ENCODE measurements at places on chromosomes 1 and 21.

GRCh38 chr1:234606784-234607108 lies 3.2 kb downstream of the IRF2BP2 start:
- DNase-seq, result no peak

GRCh38 chr1:67173988-67174387 lies 7.7 kb downstream of the IL23R start:
- no peak for DNase-seq

- DNase-seq, result no peak
Observed at GRCh38 chr1:205704903-205705302, 24.6 kb upstream of the SLC45A3 start.

DNA sequence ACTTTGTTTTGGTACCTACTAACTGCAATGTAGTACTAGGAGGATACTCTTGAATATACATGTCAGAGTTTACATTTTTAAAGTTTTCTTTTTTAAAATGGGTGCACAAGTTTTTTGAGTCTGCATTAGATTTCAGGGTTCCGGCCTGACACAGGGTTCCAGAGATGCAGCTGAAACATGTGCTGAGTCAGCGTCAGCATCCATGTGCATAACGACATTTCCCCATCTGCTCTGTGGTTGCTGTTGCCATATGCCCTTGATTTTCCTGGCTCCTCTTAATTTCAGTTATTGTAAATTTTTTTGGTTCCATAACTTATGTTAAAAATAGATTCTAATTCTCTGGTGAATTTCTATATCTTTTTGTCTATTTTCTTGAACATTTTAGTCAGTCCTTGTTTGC lies 12.3 kb upstream of the METTL13 start:
- no peak for DNase-seq

DNA sequence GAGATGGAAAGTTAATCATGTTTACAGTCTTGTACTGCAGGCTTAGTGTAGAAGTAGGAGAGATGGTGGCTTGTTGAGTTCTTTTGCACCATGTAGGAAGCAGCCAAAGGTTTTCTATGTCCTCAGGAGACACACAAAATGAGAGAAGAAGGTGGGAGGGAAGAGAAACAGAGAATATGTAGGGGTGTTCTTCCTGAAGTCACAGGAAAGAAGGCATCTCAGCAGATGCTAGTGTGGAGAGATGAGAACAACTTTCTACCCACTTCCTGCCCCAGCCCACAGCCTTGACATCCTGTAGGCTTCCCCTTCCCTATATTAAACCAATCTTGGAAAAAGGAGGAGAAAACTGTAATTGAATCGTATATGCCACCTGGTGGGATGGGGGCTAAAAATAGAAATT lies 217.0 kb downstream of the S1PR1 start:
- no peak for DNase-seq

DNA sequence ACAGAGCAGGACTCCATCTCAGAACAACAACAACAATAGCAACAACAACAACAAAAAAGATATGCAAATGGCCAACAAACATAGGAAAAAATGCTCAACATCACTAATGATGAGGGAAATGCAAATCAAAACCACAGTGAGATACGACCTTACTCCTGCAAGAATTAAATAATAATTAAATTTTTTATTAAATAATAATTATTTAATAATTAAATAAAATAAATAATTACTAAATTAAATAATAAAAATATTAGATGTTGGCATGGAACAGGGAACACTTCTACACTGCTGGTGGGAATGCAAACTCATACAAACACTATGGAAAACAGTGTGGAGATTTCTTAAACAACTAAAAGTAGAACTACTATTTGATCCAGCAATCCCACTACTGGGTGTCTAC lies 1022.3 kb upstream of the B3GALT2 start:
- no peak for DNase-seq

DNA sequence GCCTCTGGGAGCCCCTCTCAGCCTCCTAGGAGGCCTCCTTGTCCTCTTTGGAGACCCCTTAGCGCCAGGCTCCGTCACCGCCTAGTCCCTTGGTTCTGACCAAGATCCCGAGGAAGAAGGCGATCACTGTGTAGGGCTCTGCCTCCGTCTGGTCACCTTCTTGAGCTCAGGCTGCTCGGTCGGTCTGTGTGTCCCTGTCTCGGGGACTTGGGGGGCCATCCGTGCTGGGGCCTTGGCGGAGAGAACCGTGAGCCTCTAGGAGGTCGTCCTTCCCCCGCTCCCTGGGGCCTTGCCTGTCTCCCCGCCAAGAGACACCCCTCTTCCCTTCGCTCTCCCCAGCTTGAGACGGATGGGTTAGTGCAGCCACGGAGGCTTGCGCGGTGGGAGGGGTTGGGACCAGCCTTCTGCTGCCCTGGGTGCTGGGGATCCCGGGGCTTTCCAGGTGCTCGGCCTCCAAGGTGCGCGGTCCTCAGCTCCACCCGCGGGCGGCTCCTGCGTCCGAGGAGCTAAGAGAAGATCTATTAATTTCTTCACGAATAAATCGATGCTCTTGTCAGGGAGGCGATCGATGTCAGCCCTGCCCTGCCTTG lies 701 bp upstream of the INSRR start:
- peak; percentile 83 for DNase-seq

DNA sequence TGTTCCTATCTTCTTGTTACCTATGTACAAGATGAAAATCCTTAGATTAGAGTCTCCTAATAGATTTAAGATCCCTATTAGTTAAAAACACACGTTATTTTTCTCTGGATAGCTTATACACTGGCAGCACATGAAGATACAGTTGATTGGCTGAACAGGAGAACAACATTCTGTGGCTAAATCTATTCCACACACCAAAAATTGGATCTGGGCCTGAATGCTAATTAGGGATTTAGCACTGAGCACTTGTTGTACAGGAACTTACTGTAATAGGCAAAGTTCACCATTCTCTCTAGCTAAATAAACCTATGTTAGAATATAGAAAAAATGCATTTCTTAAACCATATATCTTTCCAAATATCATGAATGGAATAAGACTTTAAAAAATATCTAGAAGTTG lies 117.1 kb upstream of the PTGFR start:
- DNase-seq, result no peak

DNA sequence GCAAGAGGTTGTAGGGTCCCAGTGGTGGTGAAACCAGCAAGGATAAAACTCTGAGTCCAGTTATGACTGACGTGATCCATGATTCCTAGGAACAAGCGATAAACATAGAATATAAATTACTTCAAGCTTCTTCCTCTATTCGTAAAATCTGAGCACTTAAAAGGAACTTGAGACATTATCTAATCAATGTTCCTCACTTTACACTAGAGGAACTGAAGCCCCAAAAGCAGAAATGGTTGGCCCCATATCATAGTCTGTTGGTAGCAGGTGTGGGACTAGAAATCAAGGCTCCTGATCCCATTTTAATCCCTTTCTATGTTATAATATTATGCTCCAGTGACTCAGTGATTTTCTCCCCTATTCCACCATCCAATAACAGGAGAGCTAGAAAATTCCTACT lies 21.9 kb upstream of the MNDA start:
- no peak for DNase-seq

- DNase-seq, result no peak
Observed at GRCh38 chr1:185735701-185736064, 1.5 kb downstream of the HMCN1 start.

GRCh38 chr1:39129514-39129913 lies 75.0 kb upstream of the MACF1 start:
- DNase-seq, result peak; percentile 20

DNA sequence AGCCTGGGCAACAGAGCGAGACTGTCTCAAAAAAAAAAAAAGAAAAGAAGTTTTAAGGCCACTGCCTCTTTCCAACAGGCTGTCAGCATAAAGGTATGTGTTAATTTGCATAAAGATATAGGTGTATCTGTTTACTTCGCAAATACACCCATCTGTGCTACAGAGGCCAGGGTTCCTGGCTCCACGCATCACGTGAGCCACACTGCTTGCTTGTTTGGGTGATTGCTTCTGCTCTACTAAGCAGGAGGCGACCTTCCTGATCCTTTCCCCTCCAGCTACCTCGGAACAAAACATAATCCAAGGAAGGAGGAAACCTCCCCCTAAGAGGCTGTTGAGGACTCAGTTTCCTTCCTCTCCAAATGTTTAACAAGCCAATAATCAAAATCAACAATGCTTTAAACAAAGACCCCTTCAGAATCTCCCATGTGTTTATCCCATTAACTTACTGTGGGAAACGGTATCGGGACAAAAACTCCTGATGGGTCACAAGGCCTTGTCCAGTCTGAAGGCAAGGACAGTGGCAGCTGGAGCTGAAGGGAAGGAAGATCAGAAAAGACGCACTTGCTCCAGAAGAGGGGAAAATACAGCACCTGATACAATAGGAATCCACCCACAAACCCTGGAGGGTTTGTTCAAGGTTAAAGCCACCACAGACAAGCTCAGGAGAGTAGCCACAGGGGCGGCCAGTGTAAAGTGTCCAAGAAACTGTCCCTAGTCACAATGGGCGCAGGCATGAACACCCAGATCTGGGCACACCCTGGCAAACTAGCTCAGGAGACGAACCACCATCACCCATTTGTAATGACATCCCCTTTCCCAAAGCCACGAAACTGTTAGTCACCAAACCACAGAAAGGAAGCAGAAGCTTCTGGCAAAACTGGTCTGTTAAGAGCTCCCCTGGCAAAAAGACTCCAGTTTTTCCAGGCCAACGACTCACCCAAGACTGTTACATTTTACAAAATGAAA lies 17.2 kb downstream of the CTNNBIP1 start:
- DNase-seq, result peak; percentile 88

GRCh38 chr1:221292652-221293051 lies 413.4 kb downstream of the HLX start:
- no peak for DNase-seq

DNA sequence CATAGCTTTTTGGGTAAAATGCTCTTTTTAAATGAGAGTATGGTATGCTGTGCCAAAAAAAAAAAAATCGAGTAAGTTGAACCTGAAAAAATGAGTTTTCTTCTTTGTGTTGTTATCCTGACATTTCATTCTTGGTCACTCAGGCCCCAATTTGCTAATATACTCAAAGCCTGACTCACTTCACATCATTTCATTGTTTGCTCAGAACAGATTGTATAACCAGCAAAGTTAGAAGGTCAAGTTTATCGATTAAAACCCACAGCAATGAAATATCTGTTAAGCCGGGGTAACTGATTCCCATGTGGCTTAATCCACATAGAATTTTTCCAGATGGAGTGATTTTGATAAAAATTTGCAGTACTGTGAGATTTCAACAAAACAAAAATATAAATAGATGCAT lies 363.7 kb downstream of the NEGR1 start:
- DNase-seq, result peak; percentile 13

GRCh38 chr1:206735553-206736031 lies 35.0 kb upstream of the IL19 start:
- DNase-seq, result no peak

DNA sequence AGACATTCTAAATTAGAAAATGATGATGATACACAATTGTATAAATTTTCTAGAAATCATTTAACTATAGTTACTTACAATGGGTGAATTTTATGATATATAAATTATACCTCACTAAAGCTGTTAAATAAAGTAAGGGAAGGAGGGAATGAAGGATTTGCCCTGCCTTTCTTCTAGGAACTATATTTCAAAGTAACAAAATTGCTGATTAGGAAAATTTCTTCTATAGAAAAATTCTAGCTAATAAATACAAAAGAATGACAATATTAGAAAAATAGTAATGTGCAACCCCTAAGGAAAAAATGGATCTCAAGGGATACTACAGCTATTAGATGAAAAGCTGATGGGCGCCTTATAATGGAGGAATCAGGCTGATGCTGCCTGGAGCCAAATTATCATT lies 23.1 kb downstream of the SPATA6 start:
- DNase-seq, result no peak

DNA sequence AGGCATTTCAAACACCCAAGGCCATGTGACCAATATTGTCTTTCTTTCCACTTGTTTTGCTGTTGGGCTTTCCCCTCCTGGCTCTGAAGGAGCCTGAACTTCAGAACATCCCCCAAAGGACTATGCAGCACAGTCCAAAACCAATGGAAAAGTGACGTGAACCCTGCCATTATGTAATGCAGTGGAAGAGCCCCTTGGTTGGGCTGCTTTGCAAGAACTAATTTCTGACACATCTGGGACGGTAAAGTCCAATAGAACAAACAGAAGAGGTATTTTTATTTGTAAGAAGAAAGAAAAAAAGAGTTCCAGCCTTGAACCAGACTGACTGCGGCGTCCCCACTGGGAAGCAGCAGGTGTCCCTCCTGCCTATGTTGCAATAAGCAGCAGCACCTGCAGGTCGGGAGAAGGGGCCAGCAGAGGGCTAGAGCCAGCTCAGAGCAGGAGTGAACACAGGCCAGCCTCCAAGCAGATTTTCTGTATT lies 116.7 kb downstream of the CDC7 start:
- DNase-seq, result peak; percentile 49

Measured in NCI-H69 (cell line).